ENCODE measurements at places on chromosomes 7 and 10.

DNA sequence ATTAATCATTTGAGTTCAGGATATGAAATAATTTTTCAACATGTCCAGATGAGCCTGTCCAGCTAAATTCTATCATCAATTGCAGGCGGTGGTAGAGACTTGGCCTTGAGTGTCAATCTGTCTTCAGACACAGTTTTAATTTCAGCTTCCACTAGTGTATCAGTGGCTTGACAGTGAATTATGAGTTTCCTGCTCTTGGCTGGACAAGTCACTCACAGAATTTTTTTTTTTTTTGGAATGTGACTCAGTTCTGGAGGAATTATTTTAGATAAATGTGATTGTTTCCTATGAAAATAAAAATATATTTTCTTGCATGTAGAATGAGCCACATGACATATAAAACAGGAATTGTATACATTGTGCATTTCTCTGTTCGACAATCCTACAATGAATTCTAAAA lies 319.9 kb upstream of the AKR1E2 start:
- no peak for DNase-seq

DNA sequence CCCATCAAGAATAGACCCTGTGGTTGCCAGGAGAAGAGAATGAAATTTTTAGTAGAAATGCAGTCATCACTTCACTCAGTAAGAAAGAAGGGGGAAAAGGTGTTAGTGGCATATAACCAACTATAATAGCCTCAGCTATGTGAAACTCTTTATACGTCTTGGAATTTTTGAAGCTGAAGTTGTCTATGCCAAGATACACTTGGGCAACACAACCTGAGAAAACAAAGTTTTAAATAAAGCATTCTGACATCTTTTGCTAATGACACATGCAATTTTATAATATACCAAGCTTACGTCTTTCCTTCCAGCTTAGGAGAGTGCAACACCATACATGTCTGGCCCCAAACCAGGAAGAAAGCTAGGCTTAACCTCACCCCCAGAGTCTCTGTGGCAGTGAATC lies 40.8 kb upstream of the ZNF438 start:
- no peak for DNase-seq

GRCh38 chr7:148022832-148023231 lies 567.7 kb upstream of the C7orf33 start:
- no peak for DNase-seq

DNA sequence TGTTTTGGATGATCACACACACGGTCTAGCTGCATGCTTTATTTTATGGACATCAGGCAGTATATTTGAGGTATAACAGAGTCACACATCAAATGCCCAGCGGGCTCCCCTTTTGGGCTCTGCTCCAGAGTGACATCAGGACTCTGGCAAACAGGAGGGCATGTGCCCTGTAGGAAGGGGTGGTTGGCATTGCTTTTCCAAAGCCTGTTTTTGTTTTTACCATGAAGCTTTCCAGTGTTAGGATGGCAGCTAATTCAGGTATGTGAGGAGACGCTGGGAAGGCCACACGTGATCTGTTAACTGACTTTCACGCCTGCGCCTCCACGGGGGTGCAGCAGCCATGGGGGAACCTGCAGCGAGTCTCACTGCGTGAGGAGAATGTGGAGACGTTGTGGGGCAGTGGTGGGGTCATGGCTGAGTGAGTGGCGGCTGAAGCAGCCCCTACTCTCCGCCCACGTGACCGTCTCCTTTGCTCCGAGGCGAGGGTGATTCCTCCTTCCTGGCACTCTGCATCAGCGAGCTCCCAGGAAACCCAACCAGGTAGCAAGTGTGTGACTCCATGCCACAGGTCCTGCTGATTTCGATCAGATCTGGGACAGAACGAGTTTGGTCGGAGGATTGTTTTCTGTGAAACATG lies 117.7 kb downstream of the ANKRD61 start:
- DNase-seq, result no peak

DNA sequence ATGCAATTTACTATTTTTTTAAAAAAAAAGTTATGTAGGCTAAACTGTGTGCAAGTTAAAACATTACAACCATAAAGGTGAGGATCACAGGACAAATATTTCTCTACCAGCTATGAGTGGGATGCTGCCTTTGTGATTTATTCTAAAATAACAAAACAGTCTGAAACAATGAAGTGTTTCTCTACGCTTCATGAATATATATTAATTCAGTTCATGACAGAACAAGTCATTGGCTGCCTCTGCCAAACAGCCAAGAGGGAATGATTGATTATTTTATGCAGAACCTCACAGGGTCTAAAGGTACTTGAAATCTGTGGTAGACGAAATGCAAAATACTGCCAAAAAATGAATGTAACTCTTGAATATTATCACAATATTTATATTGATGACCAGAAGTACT lies 29.0 kb upstream of the SOSTDC1 start:
- no peak for DNase-seq

GRCh38 chr10:16481052-16481728 lies 40.5 kb downstream of the C1QL3 start:
- no peak for DNase-seq
